NCI-H2107 (cell line): ENCODE measurements at places on chromosomes 6 and 20.

- DNase-seq = no peak
These were observed 35.8 kb upstream of the TPD52L1 start for GRCh38 chr6:125117818-125118217.

- DNase-seq = no peak
These were observed 14.3 kb downstream of the GRM4 start for GRCh38 chr6:34131326-34132290.

GRCh38 chr6:135897087-135897486 lies 45.6 kb downstream of the PDE7B start:
- DNase-seq = no peak

- DNase-seq = no peak
These were observed 48.7 kb downstream of the PDYN start for GRCh38 chr20:1945134-1945618.

- DNase-seq = no peak
These were observed 517.5 kb downstream of the RNF144B start for GRCh38 chr6:18904681-18905080.

DNA sequence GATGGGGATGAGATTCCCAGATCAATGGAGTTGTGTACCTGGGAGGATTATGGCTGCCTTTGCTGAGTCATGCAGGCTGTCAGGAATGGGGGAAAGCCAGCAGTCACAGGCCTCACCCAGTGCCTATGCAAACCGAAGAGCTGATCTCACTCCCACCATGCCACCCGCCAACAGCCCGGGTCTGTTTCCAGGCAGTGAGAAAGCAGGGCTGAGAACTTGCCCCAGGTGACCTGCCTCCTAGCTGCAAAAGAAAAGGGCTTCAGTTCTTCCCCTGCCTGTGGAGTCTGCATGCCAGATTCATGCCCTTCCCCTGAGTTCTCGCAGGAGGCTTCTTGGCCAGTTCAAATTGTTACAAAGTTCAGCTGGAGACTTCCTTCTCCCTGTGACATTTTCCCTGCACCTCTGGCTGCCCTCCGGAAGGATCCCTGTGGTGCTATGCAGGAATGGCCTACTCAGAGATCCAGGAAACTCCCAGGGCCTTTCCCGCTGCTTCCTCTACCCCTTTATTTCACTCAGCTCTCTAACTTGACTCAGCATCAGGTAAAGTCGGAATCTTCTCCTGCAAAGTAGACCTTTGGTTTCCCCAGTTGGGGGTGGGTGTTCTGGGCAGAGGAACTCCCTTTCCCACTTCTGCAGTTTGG lies 71.5 kb upstream of the B3GAT2 start:
- DNase-seq = peak; percentile 57
